ENCODE measurements at places on chromosomes 1 and 21. TPM values are rescaled to one million over a fixed set of nuclear protein-coding genes. Genes with fewer than 3 reads are reported as not detected.

GRCh38 chr1:157968946-157969345, 24.5 kb upstream of the KIRREL1 start:
- H3K4me3 ChIP-seq: no peak overlapping the region
- H3K27ac ChIP-seq: peak overlapping the region; percentile 59
- H3K4me1 ChIP-seq: peaks cover 17% of the 10 kb centered on the region
- no peaks in the 10 kb centered on the region for H3K27me3 ChIP-seq

GRCh38 chr1:70509996-70510876, 99.2 kb downstream of the CTH start:
- H3K36me3 ChIP-seq: no peaks in the 10 kb centered on the region
- H3K27ac ChIP-seq: no peak overlapping the region
- DNase-seq: no peak
- H3K4me3 ChIP-seq: no peak overlapping the region
- no peaks in the 10 kb centered on the region for H3K4me1 ChIP-seq

DNA sequence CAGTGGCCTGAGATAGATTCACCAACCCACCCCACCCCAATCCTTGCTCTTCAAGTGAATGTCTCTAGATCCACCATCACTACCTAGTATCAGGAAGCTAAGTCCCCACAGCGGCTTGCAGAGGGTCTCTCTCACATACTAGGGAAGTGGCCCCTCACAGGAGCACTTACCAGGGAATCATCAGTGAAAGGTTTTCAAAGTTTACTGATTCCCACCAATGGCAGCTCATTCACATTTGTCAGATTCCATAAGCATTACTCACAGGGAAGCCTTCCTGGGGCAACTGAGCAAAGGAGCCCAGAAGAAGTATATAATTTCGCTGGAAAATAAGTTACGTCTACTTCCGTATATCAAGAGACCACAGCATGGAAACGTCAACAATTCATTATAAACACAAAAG, 120.8 kb downstream of the GREM2 start:
- no peaks in the 10 kb centered on the region for H3K4me1 ChIP-seq
- H3K4me3 ChIP-seq: no peak overlapping the region
- no peak overlapping the region for H3K27ac ChIP-seq
- H3K27me3 ChIP-seq: no peaks in the 10 kb centered on the region
- no peak for DNase-seq

The KCNK1 gene
- 25.7 TPM for total RNA-seq

The CAPN2 gene
- total RNA-seq: 193 TPM

- no peak for DNase-seq
- no peak overlapping the region for H3K4me3 ChIP-seq
- no peak overlapping the region for H3K27ac ChIP-seq
Measured at GRCh38 chr1:223538981-223539380, 126.5 kb downstream of the CAPN8 start.

The FMO4 gene
- 9.2 TPM for total RNA-seq

GRCh38 chr1:58812926-58813325, 29.1 kb upstream of the JUN start:
- peak overlapping the region; percentile 96 for H3K27ac ChIP-seq
- H3K4me1 ChIP-seq: peaks cover 20% of the 10 kb centered on the region
- H3K27me3 ChIP-seq: no peaks in the 10 kb centered on the region
- no peak overlapping the region for H3K4me3 ChIP-seq
- no peak for DNase-seq

GRCh38 chr1:103517380-103518047, 8.0 kb upstream of the RNPC3 start:
- H3K36me3 ChIP-seq: no peaks in the 10 kb centered on the region
- no peak overlapping the region for H3K4me3 ChIP-seq
- no peak for DNase-seq

All from transverse colon (tissue), 4 donors.